ENCODE measurements at places on chromosomes 7 and 10.
A peak's percentile ranks its signal among the peaks of the same experiment; 100 is the strongest.

- no peak for DNase-seq
These were observed 40.8 kb downstream of the INPP5A start for GRCh38 chr10:132578287-132578951.

DNA sequence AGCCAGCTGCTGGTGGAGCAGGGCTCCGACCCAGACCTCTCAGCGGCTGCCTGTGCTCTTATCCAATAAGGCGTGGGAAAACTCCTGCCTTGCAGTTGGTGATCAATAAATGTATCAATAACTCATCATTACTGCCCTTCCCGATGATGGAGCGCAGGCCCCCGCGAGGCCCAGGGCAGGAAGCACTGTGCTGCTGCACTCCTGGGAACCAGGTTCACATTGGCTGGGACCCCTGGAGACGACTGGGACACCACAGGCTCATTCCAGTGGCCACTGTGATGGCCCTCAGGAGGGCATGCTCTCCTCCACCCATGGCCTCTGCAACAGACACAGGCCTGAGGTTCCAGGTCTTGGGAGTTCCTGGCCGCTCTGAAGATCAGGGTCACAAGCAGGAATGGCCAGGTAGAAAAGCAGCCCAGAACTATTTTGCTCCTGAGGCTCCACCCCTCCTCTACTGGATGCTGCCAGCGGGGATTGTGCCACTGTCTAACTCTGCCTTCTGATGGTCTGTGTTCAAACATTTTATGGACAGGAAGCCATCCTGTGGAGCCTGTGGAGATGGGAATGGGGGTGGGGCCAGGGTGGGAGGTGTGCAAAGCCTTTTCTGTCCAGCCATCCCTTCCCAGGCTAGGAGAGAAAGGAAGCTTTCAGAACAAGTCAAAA is 287.4 kb upstream of the ZMIZ1 start:
- no peak for DNase-seq

- DNase-seq, result no peak
These were observed 168.2 kb downstream of the DPY19L1 start for GRCh38 chr7:34869057-34869456.

DNA sequence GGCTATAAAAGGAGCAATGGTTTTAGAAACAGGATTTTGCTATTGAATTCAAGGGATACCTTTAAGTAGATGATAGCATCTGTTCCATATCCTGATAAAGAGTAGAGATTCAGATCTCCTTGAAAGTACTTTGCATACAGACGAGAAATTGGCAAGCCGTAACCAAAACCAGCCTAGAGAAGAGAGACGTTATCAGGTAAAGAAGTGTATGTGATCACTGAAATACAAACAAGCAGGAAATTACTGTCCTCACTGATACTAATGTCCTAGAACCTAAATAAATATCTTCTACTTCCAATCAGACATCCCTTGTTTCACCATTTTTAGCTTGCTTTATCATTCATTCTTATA is 9.4 kb downstream of the PDK4 start:
- DNase-seq, result no peak

- no peak for DNase-seq
These were observed 342.6 kb upstream of the NRG3 start for GRCh38 chr10:81532403-81532802.

- DNase-seq, result no peak
These were observed 233.9 kb downstream of the POU6F2 start for GRCh38 chr7:39211581-39211980.

- no peak for DNase-seq
These were observed 142.2 kb downstream of the TRIL start for GRCh38 chr7:28815928-28816373.

GRCh38 chr7:18768256-18768655 is 272.7 kb downstream of the HDAC9 start:
- DNase-seq, result no peak

GRCh38 chr10:20254078-20254477 is 437.8 kb downstream of the PLXDC2 start:
- DNase-seq, result peak; percentile 2

GRCh38 chr7:17554341-17555015 is 256.0 kb downstream of the AHR start:
- no peak for DNase-seq

DNA sequence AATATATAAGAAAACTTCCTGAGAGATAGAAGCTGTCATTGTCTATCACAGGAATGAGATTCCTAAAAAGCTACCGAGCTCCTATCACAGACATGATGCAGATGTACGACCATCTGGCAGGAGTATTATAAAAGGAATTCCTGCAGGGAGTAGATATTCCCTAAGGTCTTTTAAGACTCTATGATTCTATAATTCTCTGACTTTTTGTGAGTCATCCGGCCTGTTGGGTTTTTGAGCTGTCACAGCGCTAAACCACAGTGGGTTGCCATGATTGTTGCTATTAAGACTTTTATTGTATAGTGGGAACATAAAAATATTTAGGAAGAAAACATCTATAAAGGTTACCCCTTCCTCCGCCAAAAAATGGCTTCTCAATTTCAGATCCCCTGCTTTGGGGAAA is 223.4 kb downstream of the BMPER start:
- no peak for DNase-seq

DNA sequence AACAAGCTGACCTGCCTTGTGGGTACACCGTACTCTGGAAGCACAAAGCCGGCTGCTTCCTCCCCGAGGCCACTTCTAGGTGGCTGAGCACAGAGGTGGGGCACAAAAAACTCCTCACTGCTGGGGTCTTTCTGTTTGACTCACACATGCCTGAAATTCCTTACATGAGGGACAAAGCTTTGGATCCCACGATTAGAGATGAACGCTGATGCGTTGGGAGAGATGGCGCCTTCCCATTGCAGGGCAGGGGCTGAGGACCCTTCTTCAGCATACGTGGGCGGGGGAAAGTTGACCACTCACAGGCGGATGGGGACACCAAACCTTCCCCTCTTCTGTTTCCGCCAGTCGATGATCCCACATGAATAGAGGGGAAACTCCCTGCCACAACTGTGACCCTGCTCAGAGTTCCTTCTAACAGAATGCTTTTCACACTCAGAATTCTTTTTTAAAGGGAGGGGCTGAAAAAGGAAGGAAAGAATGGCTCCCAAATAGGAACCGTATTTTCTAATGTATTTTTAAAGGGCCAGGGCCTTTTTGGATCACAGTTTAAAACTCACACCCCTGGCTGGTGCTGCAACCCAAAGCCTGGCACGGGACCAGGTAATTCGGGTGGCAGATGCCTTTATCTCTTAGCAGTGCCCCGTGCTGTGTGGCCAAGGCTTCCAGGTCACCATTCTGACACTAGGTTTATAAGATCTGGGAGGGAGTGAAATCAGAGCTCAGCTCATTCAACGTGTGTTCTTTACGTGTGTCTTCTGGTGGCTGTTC is 134.0 kb downstream of the PRKAG2 start:
- peak; percentile 60 for DNase-seq

DNA sequence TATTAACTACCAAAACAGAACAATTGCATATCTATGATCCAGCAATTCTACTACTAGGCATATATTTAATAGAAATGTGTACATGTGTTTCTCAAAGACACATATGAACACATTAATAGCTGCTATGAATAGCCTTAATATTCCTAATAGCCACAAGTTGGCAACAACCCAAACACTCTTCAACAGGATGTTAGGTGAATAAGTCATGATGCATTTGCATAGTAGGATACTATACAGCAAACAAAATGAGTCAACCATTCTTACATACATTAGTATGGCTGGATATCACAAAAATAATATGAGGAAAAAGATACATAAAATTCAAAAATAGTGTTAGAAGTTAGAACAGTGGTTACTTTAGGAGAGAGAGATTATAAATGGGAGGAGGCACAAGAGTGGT is 26.8 kb upstream of the ZNF746 start:
- no peak for DNase-seq

GRCh38 chr10:5206799-5207198 is 10.2 kb downstream of the AKR1C4 start:
- DNase-seq, result no peak

DNA sequence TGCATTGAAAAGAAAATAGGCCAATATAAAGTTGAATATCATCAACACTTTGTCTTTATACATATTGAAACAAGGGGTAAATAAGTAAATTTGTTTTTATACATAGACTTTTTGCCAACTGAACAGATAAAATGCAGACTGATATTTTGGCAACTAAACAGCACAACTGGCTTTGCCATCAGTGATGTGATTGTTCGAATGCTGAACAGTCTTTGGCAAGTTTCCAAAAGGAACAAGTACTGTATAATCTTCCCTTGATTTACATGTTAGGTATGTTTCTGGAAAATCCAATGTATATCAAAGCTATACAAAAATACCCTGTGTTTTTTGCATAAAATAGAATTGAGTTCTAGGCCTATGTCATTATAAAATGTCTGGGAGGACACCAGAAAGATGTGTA is 18.2 kb upstream of the ANKRD1 start:
- no peak for DNase-seq

DNA sequence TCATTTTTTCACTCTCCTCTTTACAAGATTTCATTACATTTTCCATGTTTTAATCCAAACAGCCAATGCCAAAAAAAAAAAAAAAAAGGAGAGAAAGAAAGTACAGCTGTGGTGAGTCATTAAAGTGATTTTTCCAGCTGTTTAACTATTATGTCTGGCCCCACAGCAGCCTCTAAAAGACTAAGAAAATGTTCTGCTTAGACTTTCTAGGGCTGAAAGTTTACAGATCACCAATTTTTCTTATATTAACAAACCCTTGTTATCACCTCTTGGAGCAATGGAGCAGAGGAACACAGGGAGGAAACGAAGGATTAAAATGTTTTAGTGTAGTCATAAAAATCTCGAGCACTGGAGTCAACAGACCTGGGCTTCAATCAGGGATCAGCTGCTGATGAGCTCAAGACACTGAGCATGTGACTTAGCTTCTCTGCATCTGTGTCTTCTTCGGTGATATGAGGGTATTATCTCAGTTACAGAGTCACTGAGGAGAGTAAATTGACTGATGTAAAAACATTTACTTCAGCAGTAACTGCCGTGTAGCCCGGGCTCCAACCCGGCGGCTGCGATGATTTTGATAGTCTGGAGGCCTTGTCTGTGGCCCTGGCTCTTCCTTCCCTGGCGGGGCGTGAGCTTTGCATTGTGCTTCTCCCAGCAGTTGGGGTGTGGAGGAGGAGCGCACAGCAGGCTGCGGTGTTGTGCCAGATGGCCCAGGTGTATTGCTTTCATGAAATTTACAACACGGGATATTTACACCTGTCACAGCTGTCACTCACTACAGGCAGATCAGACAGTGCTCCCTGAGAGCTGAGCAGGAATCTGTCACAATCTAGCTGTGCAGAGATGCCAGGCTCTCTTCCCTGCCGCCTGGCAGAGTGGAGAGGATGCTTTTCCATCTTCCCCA is 298.3 kb upstream of the FZD8 start:
- peak; percentile 25 for DNase-seq

- DNase-seq, result peak; percentile 94
These were observed at the start of gene PLEKHA1 for GRCh38 chr10:122374237-122374858. Gene PLEKHA1 (plus strand): TSS chr10:122374708. CDS start chr10:122393201, 18,493 bp downstream.

DNA sequence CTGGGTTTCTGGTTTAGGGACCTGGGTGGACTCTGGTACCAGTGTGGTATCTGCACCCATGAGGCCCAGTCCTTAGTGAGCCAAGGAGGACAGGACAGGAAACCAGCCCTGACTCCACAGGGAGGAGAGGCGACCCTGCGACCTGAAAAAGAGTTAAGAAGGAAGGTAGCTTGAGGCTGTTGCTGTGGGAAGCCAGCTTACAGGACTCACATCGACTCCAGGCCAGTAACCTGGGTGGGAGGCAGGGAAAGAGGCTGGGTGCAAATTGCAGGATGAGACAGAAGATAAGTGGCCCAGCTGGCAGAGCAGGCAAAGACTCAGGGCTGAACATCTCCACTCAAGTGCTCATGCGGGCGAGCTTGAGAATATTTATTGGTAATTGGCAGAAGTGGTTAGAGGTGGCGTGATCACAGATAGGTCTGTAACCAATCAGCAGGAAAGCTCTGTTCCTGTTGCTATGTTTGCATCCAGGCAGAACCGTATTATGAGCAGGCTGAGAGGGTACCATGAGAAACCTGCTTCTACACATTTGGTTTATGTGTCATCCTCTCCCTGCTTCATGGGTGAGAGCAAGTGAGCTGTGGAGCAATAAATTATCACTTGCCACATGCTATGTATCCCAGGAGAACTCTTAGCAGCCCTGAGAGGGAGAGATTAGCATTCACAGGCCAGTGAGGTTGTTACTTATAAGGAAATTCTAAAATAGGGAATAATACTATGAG is 11.0 kb downstream of the TLL2 start:
- no peak for DNase-seq

GRCh38 chr7:14936554-14936953 is 34.0 kb upstream of the DGKB start:
- no peak for DNase-seq

- DNase-seq, result peak; percentile 89
These were observed 11.9 kb upstream of the TSPAN15 start for GRCh38 chr10:69439350-69439739.

DNA sequence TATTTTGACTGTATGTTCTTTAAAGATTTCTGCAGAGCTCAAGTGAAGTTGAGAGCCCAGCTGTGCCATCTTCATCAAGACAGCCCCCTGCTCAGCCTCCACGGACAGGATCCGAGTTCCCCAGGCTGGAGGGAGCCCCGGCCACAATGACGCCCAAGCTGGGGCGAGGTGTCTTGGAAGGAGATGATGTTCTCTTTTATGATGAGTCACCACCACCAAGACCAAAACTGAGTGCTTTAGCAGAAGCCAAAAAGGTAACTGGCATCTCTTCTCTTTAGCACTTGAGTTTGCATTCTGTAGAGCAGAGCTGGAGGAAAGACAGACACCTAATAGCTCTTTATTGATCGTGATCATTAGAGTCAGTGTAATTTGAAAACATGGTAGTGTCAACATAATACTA is 33.7 kb downstream of the MCM10 start:
- DNase-seq, result no peak

- no peak for DNase-seq
These were observed 18.4 kb upstream of the CCDC71L start for GRCh38 chr7:106679153-106679931.

GRCh38 chr7:26159243-26159642 is 7.2 kb downstream of the NFE2L3 start:
- no peak for DNase-seq

DNA sequence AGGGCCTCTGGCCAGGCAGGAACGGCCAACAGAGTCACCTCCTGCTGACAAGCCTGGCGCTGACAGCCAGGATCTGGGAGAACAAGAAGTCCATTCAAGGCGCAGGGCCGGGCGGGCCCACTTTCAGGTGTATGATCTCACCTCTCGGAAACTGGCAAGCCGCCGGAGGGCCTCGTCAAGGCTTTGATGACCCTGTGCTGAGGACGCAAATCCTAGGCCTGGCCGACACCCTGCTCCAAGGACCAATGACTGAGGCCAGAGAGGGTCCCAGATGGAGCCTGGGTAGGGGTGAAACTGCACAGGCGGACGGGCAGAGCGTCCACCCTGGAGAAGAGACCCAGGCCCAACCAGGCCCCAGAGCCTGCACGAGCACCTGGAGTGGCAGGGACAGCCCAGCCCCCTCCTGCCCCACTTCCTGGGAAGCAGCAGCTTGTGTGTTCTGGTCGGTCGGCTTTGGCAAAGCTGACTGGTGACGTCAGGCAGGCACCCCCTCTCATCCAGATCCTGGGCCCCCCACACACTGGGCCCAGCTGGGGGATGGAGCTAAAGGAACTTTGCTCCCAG is 30.6 kb downstream of the MYL10 start:
- DNase-seq, result peak; percentile 58

- DNase-seq, result no peak
These were observed 154.8 kb downstream of the CHN2 start for GRCh38 chr7:29349362-29349761.
